ENCODE measurements at places on chromosomes 1 and 21.
A peak's percentile ranks its signal among the peaks of the same experiment; 100 is the strongest.

DNA sequence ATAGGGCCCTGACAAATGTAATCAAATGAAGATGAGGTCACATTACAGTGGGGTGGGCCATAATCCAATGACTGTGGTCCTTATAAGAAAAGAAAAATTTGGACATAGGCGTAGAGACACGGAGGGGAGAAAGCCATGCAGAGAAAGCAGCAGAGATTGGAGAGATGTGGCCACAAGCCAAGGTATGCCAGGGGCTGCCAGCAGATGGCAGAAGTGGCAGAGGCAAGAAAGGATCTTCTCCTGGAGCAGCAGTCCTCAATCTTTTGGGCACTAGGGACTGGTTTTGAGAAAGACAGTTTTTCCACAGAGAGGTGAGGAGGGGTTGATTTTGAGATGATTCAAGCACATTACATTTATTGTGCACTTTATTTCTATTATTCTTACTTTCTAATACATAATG, 355.1 kb downstream of the NPHP4 start:
- DNase-seq: peak; percentile 55

DNA sequence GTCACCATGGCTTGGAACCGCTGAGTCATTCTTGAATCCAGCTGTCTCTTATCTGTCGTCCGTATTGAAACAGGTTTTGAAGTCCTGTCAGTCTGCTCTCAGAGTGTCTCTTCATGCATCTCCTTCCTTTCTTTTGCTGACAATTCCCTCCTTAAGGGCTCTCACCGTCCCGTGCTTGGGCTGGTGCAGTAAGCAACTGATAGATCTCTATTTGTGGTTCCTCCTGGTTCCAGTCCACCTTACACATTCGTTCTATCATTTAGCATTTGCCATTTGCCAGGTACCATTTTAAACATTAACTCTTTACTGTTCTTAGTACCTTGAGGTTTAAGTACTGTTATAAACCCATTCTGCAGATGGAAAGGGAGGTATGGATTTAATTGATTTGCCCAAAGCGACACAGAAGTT, 88.9 kb downstream of the DYRK1A start:
- no peak for DNase-seq

DNA sequence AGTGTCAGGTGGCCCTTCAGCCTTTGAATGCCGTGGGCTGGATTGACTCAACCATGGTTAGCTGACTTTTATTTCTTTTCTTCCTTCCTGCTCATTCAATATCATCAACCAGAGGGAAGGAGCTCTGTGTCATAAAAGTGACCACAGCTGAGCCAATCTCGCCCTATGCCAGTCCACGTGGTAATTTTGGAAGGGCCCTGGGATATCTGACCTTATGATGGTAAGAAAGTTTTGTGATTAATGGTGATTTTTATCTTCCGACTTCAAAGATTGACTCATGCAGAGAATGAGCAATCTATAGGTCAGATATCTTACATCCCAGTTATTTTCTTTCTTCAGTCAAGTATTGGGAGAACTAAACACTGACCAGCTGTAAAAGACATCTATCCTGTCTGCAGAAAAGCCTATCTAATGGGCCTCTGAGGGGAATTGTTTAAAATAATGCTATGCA, 170.3 kb downstream of the ZC3H11B start:
- DNase-seq: no peak

DNA sequence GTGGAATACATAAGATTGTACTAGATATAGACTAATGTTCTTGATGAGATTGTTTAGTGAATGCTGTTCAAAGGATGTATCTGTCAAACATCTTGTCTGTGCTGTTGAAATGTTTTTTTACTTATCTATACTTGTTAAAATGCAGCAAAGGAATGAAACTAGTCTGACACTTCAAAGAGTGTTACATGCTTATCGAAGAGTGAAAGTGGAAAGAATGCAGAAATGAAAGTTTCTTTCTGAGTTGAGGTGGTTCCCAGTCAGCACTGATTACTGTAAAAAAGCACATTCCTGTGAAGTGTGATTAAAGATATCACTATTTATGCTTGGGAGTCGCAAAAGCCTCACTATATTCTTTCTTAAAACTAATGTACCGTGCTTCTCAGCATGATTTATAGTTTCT, 1225.2 kb downstream of the NCAM2 start:
- no peak for DNase-seq

- DNase-seq: no peak
Measured at GRCh38 chr1:160077486-160077885, 3.9 kb upstream of the KCNJ9 start.

DNA sequence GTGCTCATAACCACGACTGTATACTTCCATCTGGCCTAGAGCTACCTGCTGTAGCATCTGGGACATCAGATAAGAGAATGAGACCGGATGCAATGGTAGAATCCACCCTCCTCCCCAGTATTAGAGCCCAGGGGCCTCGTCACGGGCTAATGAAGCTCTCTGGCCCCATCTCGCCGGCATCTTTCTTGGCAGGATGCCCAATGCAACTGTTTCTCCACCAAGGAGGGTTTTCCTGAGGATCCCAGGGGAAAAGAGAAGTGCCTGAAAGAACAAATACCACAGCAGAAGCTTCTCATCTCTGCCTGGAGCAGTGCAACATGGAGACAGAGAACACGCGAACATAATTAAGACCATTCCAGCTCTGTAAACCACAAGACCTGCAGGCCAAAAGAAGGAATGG, 80.0 kb downstream of the VWA5B1 start:
- no peak for DNase-seq

GRCh38 chr1:9760824-9761223, 62.9 kb downstream of the CLSTN1 start:
- no peak for DNase-seq

- DNase-seq: no peak
Measured at GRCh38 chr1:7580923-7581753, 190.0 kb upstream of the VAMP3 start.

DNA sequence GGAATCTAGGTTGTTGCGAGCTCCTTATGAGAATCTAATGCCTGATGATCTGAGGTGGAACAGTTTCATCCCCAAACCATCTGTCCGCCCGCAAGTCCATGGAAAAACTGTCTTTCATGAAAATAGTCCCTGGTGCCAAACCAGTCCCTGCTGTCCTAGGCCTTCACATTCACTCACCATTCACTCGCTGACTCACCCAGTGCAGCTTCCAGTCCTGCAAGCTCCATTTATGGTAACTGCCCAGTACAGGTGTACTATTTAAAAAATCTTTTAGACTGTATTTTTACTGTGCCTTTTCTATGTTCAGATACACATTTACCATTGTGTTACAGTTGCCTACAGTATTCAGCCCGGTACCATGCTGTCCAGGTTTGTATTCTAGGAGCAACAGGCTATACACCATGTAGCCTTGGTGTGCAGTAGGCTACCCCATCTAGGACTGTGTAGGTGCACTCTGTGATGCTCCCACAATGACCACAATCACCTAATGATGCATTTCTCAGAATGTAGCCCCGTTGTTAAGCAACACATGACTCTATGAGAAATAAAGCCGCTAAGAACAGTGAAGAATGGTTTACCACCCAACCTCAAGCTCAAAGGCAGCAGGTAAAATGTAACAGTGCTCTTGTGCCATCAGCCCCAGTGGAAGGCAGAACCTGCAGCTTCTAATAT, 2.4 kb downstream of the ECHDC2 start:
- no peak for DNase-seq

- no peak for DNase-seq
Measured at GRCh38 chr1:201221201-201221846, 30.7 kb downstream of the IGFN1 start.

DNA sequence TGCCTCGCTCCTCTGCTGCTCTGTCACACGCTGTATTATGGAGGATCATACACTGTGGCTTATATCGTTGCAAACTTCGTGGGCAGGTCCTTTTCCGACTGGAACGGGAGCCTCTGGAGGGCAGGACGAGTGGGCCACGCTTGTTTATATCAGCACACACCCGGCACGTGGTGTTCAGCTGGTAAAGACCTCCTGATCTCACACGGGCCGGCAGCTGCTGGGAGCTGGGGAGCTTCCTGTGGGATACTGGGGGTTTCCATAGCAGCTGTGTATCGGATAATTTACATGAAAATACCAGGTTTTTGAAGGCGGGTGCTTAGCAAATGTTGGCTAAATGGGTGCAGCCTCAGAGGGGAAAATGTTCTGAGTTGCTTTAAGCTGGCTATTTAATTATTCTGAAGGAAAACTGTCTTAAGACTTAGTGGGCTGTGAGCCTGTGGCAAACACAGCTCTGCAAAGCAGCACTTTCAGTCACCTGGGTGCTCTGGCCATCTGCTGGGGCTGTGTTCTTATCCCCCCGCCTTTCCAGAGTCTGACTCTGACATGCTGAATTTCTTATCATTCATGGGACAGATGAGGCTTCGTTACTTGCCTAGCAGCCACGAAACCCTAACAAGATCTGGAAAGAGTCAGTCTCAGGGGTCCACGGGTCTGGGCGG, 103.6 kb upstream of the GCLM start:
- no peak for DNase-seq

DNA sequence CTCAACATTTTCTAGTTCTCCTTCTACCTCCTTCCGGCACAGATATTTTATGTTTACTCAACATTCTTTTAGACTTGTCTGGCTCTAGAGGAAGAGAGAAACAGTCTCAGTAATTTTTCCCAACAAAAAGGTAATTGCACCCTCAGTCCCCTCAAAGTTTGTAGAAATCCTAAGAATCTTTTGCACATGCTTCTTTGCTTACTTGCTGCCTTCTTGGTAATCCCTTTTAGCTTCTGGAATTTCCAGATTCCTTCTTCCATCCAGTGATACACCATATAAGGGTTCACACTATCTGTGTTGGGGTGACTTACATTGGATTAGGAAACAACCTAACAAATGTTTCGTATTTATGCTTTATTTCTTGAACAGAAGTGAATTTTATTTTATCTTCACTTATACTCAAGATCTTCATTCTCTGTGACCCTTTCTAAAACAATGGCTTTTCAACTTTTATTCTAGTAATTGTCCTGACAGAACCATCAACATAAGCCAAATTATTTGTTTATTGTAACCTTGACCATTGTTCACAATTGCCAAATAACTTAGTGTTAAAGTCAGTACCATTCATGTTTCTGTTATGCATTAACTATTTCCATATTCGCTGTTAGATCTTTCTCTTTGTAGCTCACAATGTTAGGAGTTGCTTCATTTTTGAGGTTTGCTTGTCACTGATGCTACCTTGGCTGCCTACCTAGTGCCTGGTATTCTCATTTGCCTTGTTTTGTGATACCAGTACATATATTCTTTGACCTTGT, 238.1 kb downstream of the HMCN1 start:
- no peak for DNase-seq

DNA sequence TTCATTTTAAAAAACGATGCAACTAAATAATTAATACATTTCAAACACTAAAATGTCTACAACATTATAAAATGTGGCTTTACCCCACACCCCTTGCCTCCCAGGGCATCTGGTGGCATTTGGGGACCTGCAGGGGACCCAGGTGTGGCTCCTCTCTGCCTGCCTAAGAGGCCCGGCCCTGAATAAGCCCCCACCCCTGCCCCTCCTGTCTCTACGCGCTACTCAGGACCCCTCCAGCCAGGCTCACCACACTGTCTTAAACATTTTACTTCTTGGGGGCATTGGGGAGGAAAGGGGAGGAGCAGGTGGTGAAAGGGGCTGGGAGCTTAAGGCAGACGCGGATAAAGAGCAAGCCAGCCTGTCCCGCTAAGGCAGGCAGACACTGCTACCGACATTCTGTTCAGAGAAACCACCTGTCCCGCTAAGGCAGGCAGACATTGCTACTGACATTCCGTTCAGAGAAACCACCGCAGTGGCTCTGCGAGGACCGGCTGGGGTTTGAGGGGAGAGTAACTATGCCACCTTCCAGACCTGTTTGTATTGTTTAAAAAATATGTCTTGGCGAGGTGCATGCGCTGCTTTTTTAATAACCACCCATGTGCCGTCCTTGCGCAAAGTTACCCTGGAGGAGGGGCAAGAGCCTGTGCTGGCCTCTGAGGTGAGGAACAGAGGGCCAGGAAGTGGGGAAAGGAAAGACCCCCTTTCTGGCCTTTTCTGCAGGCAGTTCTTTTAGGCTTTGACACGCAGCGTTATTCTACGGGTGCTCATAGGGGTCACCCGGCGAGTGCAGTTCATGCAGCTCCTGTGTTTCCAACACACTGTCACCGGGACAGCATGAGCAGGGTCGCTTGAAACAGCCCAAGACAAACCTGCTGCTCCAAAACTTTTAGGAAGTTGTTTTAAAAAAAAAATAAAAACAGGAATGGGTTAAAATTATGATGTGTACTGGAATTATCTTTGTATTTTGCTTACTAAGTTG, 51.3 kb upstream of the RIPK4 start:
- DNase-seq: no peak

DNA sequence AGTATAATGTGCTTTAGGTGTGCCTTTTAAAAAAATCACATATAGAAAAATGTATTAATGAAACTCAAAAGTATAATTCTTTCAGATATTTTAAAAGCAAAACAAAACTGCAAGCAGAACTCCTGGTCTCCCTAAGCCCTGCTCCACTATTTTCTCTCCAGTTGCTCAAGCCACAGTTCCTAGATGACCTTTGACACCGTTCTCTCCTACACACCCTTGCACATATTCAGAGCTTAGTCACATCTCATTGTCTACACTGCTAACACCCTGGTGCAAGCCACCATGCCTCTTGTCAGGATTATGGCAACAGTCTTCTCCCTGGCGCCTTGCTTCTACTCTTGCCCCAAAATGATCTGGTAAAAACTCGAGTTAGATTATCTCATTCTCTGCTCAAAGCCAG, 50.2 kb upstream of the ROR1 start:
- no peak for DNase-seq

DNA sequence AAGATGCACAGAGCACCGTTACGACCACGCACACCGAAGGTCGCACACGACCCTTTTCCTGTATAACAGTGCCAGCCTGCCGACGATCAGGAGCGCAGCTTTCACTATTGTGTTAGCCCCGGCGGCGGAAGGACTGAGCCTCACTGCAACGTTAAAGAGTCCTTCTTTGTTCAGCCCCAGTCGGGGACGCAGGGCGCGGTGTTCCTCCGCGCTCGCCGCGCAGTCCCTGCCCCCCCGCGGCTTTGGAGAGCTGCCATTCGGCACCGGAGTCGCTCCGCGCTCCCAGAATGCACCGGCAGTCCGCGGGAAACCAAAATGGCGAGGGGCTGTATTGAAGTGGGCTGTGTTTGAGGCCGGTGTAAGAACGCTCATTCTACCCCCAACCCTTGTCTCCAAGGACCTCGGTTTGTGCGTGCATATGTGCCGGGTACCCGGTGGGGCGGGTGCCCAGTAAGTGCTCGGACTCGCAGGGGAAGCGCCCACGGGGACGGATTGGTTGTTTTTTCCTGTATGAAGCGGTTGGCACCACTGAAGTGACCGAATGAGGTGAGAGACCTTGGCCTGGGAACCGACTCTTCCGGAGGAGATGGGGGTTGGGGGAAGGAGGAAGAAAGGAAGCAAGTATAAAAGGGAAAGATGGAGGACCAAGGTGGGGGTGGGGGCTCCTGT, at the start of gene MTF2:
Gene MTF2, plus strand, starts transcription at position 298 of the 669 bp plus-strand sequence. Its CDS starts 244 bp downstream, at position 542.
- DNase-seq: peak; percentile 96

DNA sequence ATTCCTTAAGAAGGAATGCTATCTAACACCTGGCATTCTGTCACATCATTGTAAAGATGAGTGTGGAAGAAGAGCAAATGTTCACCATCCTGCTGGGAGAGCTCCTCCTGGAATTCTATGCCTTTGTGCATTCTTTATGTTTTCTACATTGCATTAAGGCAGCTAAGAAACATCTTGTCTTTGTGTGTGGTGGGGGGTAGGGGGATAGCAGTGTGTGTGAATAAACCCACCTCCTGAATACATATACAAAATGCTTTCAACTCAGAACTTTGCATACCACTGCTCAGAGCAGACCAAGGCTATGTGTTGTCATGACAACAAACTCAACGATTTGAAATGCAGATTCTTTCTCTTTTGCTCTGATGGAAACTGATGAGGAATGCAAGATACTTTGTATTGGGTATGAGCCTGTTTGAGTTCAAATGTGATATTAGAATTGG, 193.6 kb upstream of the KAZN start:
- DNase-seq: no peak

- DNase-seq: no peak
Measured at GRCh38 chr1:225865514-225865913, 16.7 kb downstream of the TMEM63A start.
